ENCODE measurements at places on chromosomes 4 and X.

DNA sequence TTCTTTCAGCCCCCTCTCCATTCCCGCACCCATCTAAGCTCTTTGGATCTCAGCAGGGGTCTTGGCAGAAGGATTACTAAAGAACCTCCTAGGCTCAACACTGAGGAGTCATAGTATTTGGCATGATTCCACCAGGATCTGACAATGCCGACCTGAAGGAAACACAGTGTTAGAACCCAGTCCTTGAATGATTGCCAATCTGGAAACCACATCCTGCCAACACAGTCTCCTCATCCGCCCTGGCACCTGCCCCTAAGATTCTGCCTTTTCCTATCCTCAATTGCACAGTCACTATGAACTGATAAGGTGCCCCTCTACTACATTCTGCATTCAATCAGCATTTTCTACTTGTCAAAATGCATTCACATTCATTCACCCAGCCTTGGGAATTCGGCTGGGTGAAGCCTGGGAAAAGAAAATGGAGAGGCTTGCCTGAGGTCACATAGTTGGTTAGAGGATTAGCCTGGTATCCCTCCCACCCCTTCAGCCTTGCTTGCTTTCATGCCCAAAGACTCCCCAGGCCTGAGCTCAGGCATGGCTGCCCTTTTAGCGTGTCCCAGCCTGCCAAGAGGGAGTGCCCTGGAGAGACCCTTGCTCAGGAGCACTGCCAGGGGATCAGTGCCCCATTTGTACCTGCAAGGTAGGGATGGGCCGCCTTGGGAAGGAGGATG, 2.2 kb upstream of the CLDN2 start:
- no peak for DNase-seq

DNA sequence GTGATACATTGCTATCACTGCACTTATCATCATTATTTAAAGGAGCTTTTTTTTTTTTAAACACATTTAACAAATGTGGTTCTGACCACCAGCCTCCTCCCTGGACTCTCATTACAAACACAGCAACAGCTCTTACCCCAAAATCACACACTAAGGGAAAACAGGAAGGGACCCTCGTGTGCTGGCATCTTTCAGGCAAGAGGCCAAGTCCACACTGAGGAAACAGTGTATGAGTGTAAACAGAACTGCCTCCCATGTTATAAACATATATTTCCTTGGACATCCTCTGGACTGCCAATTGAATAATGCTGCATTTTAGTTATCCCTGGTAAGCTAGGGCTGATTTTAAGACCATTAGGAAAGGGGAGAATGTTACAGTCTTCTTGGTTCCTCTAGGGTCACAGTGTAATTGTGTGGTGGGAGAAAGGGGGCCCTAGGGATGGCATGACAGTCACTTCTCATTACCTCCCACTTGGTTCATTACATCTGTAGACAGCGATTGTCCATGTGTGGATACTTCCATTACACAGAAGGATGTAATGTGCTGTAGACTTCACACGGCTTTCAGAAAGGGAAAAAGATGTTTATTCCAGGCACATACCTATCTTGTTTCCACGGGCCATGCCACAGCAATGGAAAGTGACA, 244.6 kb upstream of the TET2 start:
- no peak for DNase-seq

GRCh38 chrX:75155447-75155826, 646 bp downstream of the ABCB7 start:
- DNase-seq = no peak

GRCh38 chrX:84192006-84192405, 4.0 kb upstream of the RPS6KA6 start:
- DNase-seq = no peak

DNA sequence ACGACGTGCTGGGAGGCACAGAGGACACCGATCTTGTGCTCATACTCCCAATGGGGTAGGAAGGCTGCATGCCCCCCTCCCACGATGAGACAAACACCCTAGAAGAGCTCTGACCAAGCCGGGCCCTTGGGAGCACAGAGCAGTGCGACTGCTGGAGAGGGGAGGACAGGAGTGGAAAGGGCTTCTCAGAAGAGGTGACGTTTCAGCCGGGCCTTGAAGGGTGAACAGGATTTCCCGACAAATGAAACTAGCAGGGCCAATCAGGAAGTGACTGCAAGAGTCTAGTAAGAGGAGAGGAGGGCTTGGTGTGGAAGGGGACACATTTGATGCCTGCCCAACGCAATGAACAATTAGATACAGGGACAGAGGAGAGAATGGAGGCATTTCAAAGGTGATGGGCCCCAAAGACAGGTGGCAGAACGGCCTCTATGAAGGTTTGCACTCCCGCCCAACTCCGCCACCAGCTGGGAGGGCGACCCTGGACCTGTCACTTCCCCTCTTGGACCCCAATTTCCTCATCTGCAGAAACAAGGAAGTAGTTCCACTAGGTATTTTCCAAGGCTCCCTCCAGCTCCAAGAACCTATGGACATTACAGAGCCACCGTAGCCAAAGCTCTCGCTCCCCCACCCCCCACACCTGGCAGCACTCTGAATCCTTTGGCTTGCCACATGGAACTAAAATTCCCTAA, 3.9 kb downstream of the HCFC1 start:
- DNase-seq = no peak

DNA sequence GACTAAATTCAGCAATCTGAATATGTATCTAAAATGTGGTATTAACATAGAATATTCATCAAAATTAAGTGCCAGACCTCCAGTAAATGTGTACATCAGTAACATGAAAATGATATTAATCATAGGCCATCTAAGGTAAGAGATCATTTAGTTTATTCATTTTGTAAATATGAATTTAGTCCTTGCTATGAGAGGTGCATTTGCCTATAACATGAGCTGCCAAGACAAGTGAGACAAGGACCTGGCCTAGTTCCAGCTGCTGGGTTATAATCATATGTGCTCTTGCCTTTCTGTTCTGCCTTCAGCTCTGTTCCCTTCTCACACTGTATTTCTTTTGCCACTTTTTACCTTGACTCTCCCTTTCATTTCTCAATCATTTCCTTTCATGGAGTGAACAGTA, 160.0 kb downstream of the STIM2 start:
- no peak for DNase-seq

DNA sequence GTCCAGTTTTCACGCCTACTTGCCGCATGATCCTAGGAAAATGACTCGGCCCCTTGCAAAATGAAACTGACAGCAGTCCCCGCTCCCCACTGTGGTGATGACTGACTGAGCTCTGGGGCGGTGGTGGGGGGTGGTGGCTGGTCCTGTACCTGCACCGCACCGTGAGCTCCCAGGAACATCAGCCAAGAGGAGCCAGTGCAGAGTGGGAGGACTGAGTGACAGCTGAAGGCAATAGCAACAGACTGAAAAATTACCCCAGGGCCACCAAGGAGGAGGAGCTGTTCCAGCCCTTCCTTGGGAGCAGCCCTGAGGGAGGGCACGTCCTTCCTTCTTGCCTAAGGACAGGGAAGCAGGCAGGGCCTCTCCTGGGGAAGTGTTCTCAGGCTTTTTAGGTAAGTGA, 2.4 kb upstream of the C4orf50 start:
- DNase-seq = no peak

DNA sequence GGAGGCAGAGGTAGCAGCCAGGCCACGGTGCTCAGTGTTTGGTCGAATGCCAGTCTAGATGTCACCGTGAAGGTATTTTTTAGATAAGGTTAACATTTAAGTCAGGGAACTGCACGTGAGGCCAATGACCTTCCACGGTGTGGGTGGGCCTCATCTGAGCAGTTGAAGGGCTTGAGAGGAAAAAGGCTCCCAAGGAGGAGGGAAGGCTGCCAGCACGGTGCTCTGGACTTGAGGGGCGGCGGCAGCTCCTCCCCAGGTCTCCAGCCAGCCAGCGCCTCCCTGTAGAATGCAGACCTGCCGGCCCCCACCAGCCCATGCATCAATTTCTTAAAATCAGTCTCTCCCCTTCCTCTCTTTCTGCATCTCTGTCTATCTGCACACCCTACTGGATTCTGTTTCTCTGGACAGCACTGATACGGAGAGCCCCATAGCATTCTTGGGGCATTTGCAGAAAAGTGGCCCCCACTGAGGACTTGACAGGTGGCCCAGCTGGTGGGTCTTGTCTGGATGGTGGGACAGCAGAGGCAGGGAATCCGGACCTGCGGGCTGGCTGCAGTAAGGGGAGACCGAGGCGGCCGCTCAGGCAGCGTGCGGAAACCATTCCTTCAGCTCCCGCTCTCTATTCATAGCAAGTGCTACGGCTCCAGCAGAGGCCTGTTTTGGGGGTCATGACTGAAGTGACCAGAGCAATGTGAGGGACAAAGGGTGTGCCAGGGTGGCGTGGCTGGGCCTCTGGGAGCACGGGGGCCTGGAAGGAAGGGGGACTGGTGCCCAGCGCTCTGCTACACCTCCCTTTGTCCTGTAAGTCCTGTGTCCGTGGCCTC, 7.9 kb upstream of the RGS12 start:
- no peak for DNase-seq

DNA sequence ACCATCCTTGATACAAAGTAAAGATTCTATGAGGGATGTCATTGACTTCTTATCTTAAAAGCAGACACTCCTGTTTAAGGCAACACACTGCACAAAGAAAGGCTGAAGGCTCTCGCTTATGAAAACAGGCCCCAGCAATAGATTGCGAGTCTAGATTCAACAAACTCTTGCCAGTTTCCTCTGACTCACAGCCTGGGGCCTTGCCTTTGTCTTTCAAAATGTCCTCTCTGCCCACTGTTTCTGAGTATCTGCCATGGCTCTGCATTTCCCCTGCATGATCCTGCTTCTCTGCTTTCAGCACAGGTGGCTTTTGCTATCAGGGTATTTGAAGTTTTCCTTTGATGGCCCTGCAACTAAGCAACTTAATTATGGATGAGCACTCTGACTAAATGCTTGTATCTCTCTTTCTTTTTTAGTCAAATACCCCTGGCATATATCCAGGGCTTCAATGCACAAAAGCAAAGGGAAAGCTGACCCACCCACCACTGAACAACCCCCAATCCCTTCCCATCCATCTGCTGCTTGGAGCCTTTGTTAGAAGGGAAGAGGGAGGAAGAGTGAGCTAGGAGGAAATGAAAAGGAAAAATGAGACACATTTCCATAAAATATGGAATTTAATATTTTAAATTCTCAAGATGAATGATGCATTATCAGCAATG, 32.2 kb downstream of the NDP start:
- DNase-seq = no peak
